Fibroblast of gingiva (primary cell): ENCODE measurements at places on chromosomes 11 and 22.

DNA sequence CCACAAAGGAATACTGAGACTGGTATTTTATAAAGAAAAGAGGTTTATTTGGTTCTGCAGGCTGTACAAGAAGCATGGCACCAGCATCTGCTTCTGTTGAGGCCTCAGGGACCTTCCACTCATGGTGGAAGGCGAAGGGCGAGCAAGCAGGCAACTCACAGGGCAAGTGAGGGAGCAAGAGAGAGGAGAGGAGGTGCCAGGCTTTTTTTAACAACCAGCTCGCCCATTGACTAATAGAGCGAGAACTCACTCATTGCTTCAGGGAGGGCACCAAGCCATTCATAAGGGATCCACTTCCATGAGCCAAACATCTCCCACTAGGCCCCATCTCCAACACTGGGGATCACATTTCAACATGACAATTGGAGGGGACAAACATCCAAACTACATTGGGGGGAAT lies 1.2 kb downstream of the PTS start:
- DNase-seq, result peak; percentile 36

DNA sequence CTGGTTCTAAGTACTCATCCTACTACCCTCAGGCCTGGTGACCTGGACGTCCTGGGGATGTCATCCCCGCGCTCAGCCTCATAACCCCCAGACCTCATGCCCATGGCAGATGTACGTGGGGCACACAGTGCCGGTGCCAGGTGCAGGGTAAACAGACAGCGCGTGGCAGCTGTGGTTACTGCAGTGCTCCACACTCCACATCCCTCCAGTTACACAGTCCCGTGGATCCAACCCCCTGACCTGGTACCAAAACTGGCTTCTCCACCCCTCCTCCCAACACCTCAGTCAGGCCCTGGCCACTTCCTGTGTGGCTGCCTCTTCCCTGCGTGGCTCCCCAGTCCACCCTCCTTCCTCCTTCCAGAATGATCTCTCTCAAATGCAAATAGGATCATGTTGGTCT lies 95.2 kb downstream of the DSCAML1 start:
- DNase-seq, result no peak

GRCh38 chr22:48894804-48895250 lies 932.8 kb downstream of the BRD1 start:
- DNase-seq, result no peak

DNA sequence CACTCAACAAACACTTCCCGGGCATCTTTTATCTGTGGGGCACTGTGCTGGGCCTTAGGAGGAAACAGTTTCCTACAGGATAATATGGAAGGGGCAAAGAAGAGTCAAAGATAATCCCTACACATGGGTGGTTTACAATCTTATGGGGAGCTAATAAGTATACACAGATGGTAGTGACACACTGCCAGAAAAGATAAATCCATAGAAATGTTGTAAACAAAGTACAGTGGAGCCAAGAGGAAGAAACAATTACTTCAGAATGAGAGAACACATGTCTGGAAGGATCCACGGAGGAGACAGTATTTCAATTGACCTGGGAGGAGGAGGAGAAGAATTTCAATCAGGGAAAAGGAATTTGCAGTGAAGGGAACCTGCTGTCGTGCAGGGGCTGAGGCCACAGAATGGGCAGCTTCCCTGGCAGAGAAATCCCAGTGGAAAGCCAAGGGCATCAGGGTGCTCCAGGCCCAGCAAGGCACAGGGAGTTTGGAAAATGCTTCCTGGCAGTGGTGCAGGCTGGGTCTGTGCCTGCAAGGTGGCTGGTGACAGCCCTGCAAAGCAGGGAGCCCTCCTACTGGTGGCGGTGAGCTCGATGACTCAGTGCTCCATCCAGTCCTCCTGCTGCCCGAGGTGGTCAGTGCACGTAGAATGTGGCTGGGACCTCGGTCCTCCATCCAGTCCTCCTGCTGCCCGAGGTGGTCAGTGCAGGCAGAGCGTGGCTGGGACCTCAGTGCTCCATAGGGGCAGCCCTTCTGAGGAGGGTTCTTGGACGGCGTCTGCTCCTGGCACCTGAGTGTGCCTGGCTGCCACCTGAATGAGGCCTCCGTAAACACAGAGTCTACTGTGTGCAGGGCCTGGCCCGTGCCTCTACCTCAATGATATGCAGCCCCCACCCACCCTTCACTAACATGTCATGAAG lies 444.3 kb upstream of the B3GAT1 start:
- no peak for DNase-seq

- DNase-seq, result peak; percentile 32
Measured at GRCh38 chr22:39144101-39144767, 8.2 kb downstream of the CBX7 start.

GRCh38 chr11:83649528-83649855 lies 363.3 kb upstream of the CCDC90B start:
- no peak for DNase-seq

- no peak for DNase-seq
Measured at GRCh38 chr22:49671331-49672013, 156.2 kb downstream of the BRD1 start.

- DNase-seq, result no peak
Measured at GRCh38 chr11:94550513-94550912, 6.8 kb downstream of the FUT4 start.
